ENCODE measurements at places on chromosomes 3 and 15. TPM values are rescaled to one million over a fixed set of nuclear protein-coding genes. Genes with fewer than 3 reads are reported as not detected.
A peak's percentile ranks its signal among the peaks of the same experiment; 100 is the strongest.

The BBX gene
- 32.0 TPM for polyA plus RNA-seq

The RARB gene
- 9.1 TPM for polyA plus RNA-seq

The ZNF385D gene
- polyA plus RNA-seq: 2.2 TPM

The LRRC49 gene
- polyA plus RNA-seq: 7.2 TPM

The GCHFR gene
- polyA plus RNA-seq: 182 TPM

GRCh38 chr3:71547249-71548198 lies 36.0 kb downstream of the FOXP1 start:
- DNase-seq: peak; percentile 93

GRCh38 chr15:83685916-83686332 lies 32.0 kb downstream of the ADAMTSL3 start:
- no peak for DNase-seq

GRCh38 chr15:36406366-36406765 lies 173.1 kb upstream of the CDIN1 start:
- no peak for DNase-seq

- no peak for DNase-seq
These were observed 661 bp upstream of the PARP14 start for GRCh38 chr3:122679882-122680474.

- no peak for DNase-seq
These were observed 14.1 kb upstream of the SHISA5 start for GRCh38 chr3:48518069-48518468.

DNA sequence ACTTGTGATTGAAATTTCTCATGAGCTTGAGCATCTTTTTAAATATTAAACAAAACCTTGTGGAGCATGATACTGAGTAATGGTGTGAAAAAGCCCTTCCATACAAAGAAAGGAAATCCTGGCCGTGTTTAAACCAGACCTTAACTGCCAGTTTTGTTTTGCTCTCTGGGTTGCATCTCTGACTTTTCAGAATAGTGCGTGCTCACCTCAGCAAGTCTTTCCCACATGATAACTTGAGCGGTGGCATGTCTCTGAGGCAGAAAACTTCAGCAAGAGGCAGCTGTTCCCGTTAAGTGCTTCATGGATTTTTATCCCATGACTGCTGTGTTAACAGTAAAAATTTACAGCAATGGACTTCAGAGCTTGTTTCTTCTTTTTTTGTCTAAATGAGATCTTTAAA lies 393.3 kb downstream of the FEZF2 start:
- no peak for DNase-seq

GRCh38 chr3:77048186-77048585 lies 8.3 kb downstream of the ROBO2 start:
- DNase-seq: no peak

- peak; percentile 41 for DNase-seq
These were observed 95.3 kb downstream of the SLC49A4 start for GRCh38 chr3:122890077-122890719.

DNA sequence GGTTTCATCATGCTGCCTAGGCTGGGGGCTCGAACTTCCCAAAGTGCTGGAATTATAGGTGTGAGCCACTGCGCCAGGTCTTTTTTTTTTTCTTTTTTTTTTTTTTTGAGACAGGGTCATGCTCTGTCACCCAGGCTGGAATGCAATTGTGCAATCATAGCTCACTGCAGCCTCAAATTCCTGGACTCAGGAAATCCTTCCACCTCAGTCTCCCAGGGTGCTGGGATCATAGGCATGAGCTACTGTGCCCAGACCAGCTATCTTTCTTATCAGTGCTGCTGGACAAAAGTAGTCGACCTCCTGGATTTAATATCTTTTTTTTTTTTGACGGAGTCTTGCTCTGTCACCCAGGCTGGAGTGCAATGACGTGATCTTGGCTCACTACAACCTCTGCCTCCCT lies 60.8 kb downstream of the TFDP2 start:
- DNase-seq: peak; percentile 59

DNA sequence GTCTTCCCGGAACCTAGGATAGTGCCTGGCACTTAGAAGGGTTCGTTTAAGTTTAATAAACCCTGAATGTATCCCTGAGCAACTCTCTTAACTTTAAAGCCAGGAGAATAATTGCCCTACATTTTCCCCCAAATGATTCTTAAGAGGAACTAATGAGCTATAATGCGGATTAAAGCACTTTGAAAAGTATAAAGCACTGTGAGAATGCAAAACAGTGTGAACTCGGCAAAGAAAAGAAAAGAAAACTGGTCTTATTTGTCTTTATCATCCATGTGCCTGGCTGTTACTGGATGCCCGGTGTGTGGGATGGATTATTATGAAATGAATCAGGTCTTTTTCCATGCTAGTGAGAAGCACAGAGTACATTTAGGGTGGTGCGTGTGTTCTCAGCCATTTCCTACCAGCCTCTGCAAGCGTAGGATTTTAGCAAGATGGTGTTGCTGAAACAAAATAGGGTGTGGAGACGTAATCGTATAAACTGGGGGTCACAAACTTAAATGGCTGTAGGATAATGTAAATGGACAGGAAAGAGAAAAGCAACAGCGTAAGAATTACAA lies 983 bp downstream of the KBTBD12 start:
- no peak for DNase-seq

GRCh38 chr3:4568841-4569240 lies 75.7 kb downstream of the ITPR1 start:
- DNase-seq: no peak

- no peak for DNase-seq
These were observed 459.3 kb upstream of the AGTR1 start for GRCh38 chr3:148238421-148238821.

DNA sequence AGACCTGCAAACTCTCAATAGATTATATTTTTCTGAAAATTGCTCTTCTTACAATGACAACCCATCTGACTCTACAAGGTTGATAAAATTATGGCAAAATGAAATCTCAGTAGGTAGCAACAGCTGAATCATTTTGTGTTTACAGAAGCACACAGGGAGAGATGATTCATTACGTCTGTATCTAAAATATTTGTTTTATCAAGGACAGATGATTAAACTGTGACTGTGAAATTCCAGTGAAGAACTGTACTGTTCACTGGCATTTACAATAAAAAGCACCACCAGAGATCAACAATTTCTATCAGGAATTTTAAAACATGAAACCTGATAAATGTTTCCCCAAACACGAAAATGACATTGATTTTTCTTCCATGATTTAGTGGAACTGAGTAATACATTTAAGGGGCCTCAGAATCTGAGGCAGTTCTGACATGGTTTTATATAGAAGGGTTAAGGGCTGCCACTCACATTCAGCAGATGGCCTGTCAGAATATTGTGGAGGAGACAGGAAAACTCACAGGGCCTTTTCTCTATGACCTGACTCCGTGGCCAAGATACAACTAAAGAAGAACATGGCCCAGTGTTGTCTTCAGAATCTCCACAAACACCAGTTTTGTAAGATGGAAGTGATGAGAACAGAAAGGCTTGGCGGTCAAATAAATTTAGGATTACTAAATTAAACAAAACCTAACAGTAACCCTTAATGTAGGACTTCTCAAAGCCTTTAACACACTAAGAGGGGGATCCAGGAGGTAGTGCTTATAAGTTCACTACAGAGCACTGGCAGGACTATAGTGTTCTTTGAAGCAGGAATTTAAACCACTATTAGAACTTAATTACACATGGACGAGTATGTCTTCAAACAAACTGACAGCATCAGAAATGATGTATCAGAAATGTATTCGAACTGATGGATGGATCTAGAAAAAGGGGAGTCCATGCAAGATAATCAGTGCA lies 25.9 kb downstream of the RAD18 start:
- DNase-seq: no peak

Measured in large intestine (tissue), 12 donors.